ENCODE measurements at places on chromosomes 5 and 9. TPM values are rescaled to one million over a fixed set of nuclear protein-coding genes. Genes with fewer than 3 reads are reported as not detected.
A peak's percentile ranks its signal among the peaks of the same experiment; 100 is the strongest.

- DNase-seq, result peak; percentile 90
These were observed 83.3 kb downstream of the ZNF354C start for GRCh38 chr5:179143446-179143845.

- DNase-seq, result no peak
These were observed 24.0 kb upstream of the SYNPO start for GRCh38 chr5:150616506-150616905.

- no peak for DNase-seq
These were observed 128.2 kb upstream of the IRX4 start for GRCh38 chr5:2010940-2011339.

DNA sequence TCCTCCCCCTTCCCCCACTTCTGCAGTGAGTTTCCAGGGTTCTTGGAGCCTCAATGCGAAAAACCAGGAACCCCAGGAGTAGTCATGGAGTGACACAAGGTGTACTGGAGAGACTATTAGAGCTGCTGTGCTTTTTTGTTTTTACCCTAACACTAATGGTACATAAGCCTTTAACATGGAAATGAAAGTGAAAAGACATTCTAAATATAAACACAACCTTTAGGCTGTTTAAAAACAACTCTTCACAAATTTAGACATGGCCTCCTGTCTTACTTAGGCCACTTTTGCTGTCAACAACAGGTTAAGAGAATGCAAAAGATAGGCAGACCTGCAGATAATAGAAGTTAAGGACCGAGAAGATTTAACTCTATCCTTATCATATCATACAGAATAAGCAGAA lies 232.2 kb downstream of the DENND1A start:
- DNase-seq, result no peak

- no peak for DNase-seq
These were observed 69.3 kb downstream of the DTWD2 start for GRCh38 chr5:118919016-118919415.

DNA sequence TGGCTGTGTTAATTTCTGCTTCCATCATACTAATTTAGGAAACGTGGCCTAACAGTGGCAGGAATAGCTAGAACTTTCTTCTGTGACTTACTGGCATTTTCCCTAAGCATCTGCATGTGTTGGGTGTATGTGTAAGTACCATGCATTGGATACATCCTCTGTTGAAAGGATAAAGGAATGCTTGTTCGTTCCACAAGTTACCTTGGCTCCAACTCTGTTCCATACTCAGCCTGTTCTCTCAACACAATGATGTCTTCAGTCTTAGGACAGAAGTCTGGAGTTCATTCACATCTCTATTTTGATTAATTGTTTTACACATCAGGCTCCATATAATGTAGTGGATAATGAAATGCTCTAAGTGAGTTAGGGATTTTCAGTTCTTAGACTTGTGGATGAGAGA lies 190.1 kb upstream of the DMRT1 start:
- no peak for DNase-seq

- DNase-seq, result no peak
These were observed 33.9 kb downstream of the VLDLR start for GRCh38 chr9:2655411-2655901.

DNA sequence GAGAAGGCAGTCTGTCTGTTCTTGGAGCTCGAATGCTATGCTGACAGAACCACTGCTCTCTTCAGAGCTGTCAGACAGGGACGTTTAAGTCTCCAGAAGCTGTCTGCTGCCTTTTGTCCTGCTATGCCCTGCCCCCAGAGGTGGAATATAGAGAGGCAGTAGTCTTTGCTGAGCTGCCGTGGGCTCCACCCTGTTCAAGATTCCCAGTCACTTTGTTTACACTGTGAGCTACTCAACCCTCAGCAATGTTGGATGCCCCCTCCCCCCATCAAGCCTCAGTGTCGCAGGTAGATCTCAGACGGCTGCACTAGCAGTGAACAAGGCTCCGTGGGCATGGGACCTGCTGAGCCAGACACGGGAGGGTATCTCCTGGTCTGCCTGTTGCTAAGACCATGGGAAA lies 344.2 kb downstream of the TMEM161B start:
- no peak for DNase-seq

DNA sequence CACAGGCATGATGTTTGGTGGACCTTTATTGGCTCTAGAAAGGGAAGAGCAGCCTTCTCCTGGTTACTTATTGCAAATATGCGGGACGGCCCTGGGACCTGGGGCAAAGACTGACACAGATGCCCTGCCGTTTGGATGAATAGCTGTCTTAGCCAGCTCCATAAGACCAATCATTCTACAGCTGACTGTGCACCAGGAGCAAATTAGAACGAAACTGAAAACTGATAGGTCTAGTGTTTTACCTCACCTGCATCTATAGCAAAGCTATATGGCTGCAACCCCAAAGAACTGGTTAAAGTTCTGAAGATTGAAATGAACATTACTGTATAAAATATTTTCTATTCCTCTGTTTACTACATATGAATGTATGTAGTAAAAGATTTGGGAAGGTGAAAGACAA lies 34.2 kb upstream of the BNC2 start:
- no peak for DNase-seq

GRCh38 chr9:108178318-108178717 lies 677.5 kb downstream of the ACTL7B start:
- no peak for DNase-seq

DNA sequence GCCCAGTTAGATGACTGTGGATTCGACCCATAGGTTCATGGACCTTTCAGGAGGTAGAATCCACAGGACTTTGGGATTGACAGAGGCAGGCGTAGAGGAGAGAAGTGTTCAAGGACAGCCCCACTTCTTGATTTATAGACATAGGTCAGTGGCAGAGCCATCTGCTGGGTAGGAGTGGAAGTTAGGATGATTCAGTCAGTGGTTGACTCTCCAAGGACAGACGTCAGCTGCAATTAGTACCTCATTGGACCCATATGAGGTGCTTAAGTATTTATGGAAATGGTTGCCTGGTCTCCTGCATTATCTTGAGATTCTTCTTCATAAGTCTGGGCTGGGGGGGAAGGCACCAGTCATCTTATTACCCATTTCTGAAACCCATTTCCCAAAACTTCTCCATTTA lies 70.9 kb downstream of the SH3RF2 start:
- peak; percentile 24 for DNase-seq

- no peak for DNase-seq
These were observed at the start of gene OTP for GRCh38 chr5:77637998-77638762. Gene OTP (minus strand): TSS chr5:77638713. CDS start chr5:77638549, 164 bp downstream.

- DNase-seq, result no peak
These were observed 31.5 kb downstream of the CNTLN start for GRCh38 chr9:17166346-17166745.

- no peak for DNase-seq
These were observed 150.9 kb downstream of the OSTF1 start for GRCh38 chr9:75239176-75239575.

- no peak for DNase-seq
These were observed at the start of gene ANXA1 for GRCh38 chr9:73151653-73152542. Gene ANXA1 (plus strand): TSS chr9:73151865. CDS start chr9:73158536, 6,671 bp downstream.

- DNase-seq, result no peak
These were observed 6.3 kb downstream of the SLIT3 start for GRCh38 chr5:169294621-169295020.

- no peak for DNase-seq
These were observed 47.2 kb upstream of the KCNMB1 start for GRCh38 chr5:170436335-170436734.

DNA sequence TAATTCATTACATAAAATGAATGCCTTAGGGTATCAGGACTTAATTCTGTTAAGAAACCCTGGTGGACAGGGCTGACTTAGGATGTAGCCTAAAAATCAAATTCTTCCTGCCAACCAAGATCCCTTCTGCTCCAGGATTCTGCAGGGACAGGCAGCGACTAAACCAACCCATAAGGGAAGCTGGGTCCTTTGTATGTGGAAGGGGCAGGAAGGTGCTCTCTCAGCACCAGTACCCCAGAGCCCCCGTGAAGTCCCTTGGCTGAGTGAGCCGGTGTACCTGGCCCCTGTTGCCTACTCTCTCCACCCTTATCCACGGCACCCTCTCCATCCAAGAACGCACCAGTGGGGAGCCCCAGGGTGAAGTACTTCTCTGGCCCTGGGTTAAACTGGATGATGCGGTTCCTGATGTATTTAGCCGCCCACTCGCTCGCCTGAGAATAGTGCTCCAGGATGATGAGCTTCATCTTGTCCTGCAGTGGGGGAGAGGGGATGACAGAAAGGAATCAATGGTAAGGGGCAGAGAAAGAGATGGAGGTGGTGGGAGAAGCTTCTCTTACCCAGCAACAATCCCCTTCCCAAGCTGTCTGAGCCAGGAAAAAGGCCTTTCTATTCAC lies 1.1 kb downstream of the GNPDA1 start:
- peak; percentile 13 for DNase-seq

GRCh38 chr5:151682240-151682639 lies 4.5 kb downstream of the SPARC start:
- DNase-seq, result no peak

DNA sequence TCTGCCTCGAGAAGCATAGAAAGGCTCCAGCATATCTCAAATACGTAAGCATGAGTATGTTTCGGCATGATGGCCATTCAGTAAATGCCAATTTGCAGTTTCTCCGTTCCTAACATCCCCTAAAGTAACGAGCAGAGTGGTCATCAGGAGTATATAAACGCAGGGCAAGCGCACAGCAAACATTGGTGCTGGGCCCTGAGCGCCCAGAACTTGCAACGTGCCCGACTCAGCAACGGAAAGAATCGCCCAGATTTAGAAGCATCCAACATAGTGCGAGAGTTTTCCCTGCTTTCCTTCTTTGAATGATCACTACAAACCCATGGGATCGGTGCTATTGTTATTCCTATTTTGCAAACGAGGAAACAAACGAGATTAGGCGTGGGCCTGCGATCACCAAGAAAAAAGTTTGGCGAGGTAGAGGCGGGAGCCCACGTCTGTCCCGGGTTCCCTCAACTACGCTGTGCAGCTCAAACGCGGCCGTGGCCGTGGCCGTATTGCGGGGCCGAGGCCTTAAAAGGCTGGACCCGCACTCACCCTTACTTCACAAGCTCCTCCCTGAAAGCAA lies 505 bp downstream of the RPS14 start:
- no peak for DNase-seq

- DNase-seq, result peak; percentile 4
These were observed 9.3 kb downstream of the WHRN start for GRCh38 chr9:114496011-114496410.

DNA sequence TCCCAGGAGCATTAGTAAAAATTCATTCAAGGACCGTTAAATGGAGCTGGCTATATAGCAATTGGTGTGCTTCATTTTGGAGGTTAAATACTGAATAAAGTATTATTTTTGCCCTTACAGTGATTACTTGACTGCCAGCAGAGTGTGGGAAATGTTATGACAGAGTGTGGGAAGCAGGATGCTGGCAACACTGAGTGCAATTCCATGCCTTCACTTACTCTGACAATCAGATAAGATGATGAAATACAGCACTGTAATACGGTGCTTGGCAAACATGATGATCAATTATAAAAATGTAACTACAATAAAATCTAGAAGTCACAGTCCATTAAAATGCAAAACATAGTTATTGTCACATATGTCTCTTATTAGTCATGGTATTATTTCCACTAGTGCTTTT lies 651.3 kb downstream of the PTPRD start:
- no peak for DNase-seq

- DNase-seq, result no peak
These were observed 285.1 kb downstream of the DNAH5 start for GRCh38 chr5:13659391-13659790.

The RNF224 gene
- total RNA-seq, result not detected

The GRM6 gene
- not detected for total RNA-seq

The WNT8A gene
- 13.2 TPM for total RNA-seq

The C9 gene
- not detected for total RNA-seq

The TNFAIP8 gene
- 45.8 TPM for total RNA-seq

The RANBP17 gene
- total RNA-seq, result 11.6 TPM

The GPR21 gene
- total RNA-seq, result not detected
